Activated gamma-delta T cell treated with Interleukin-2 at 50 U/mL for 16 hours (primary cell): ENCODE measurements at places on chromosomes 7 and 10.

DNA sequence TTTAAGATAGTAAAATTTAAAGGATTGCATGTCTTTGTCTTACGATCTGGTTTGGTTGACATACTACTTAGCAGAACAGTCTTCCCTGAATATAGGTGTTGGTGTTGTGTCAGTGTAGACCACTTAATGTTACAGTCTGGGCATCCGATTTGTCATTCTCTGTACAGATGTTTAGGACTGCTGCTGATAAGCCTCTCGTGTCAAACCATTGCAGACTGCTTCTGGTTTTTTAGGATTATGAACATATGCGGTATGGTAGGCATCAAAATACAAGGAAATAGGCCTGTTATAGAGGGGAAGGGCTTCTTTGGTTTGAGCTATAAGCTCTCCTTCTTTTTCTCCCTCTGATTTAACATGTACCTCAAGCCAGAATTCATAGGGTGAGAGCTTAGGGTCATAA is 7.4 kb downstream of the CYP3A43 start:
- no peak for DNase-seq

DNA sequence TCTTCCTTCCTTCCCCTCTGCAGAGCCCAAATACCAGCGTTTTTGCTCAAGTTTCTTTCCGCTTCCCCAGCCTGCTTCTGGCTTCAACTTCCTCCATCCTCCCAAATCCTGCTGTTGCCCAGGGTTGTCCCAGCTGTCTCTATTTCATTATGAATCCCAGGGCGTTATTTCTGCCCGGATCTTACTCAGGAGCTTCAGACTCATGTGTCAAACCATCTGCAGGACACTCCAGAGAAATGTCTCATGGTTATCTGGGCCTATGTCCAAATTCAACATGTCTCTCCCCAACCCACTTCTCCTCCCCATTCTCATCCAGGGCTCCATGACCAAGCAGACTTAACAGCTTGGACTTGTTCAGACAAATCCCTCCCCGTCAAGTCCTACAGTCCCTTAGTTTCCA is 15.6 kb downstream of the ARHGAP22 start:
- DNase-seq = no peak

DNA sequence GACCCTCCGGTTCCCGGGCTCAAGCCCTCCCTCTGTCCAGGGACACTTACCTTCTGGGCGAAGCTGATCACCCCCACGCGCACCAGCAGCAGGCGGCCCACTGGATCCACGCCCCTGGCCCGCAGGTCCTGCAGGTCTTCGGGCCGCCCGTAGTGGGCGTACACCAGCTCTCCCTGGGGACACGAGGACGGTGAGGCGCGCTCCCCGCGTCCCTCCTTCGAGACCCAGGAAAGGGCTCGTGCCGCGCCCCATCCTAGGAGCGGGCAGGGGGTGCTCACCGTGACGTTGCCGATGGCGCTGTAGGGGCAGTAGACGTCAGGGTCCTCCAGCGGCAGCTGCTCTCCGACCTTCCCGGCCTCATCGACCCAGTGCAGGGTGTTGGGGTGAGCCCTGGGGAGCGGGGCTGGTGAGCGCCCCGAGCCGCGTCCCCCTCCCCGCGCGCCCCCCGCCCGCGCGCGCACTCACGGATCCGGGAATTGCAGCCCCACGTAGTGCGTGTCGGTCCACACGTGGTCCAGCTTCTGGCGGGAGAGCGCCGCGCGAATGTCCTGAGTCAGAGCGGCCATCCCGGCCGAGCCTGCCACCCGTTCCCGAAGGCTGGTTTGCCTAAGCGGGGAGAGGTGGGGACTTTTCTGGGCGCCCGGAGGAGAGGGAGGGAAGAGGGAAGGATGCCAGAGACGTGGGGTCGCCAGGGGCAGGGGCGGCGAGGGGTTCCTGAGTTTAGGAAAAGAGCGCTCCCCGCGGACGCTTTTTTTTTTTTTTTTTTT is 8.2 kb downstream of the TFR2 start:
- DNase-seq = peak; percentile 53

GRCh38 chr7:98077762-98078161 is 28.9 kb upstream of the LMTK2 start:
- DNase-seq = no peak

DNA sequence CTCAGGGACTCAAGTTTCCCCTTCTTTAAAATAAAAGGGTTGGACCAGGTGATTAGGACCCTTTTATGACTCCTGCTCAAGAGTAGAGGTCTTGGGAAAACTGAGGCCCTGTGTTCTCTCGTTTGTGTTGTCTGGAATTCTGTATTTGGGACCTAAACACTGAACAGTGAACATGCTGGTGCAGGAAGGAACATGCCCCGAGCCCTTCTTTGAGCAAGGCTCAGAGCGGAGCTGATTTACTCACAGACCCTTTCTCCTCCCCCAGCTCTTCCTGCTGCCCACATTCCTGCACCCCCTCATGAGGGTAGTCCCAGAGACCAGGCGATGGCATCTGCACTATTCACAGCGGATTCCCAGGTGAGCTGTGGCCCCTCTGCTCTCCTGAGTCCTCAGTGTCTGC is 14.2 kb downstream of the ZKSCAN1 start:
- DNase-seq = no peak
